Adipocyte (in vitro differentiated cells): ENCODE measurements at places on chromosomes 6 and 20.

- no peak for DNase-seq
Observed at GRCh38 chr6:163946437-163946836, 531.9 kb downstream of the QKI start.

- no peak for DNase-seq
Observed at GRCh38 chr20:9705722-9706476, 133.0 kb downstream of the PAK5 start.

GRCh38 chr6:5184218-5184617, 76.5 kb downstream of the LYRM4 start:
- no peak for DNase-seq

GRCh38 chr6:148760258-148760534, 13.4 kb downstream of the UST start:
- no peak for DNase-seq

DNA sequence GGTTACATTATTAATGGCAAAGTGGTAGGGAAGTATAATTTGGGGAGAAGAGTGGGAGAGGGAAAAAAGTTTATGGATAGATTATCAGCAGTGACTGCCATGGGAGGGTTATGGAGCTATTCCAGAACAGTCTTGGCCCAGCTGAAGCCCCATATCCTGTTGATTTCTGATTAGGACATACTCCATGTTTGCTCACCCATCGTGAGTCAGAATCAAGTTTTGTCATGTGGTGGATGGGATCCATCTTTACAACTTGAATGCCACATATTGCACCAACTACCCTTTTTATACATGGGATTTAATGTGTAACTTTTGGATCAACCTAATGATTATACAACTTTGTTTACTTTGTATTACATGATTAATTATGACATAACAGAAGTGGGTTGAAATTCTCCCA, 217.0 kb downstream of the HAO1 start:
- DNase-seq: no peak

GRCh38 chr6:100626721-100627120, 162.0 kb upstream of the SIM1 start:
- no peak for DNase-seq

DNA sequence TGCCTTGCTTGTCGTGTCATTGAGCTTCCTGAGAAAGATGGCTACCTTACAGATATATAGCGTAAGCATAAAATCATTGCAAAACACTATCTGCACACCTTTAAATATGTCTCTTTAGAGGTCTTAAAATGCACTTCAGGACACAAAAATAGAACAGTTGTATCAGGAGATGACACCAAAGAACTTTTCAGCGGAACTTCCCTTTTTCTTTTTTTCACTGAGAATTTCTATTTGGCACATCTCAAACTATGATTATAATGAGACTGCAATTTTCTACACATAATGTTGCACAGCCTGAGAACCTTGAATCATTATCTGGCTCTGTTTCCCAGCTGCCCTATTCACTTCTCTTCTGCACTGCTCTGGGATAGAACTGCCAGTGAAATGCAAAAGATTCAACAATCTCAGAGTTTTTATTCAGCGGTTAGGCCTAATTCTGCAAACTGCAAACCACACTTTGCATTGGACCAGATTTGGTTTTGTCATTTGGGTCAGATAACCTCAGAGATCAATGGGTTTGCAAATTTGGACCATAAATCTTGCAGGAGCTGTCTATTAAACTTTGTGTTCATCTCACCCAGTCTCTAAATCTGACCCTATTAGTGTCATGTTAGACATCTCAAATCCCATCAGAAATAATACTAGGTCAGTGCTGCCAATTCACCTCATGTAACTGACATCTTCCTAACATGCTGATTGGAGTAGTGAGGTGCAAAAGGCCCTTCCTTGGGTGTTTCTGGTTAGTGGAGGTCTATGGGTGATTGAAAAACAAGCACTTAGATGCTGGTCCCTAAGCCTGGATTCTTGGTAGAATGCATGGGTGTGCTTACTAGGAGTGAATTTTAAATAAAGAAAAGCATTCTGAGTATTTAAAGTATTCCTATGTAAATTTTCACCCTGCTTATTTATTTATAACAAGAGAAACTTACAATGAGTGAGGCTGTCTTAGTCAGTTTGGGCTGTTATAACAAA, 382.7 kb downstream of the UTRN start:
- no peak for DNase-seq

DNA sequence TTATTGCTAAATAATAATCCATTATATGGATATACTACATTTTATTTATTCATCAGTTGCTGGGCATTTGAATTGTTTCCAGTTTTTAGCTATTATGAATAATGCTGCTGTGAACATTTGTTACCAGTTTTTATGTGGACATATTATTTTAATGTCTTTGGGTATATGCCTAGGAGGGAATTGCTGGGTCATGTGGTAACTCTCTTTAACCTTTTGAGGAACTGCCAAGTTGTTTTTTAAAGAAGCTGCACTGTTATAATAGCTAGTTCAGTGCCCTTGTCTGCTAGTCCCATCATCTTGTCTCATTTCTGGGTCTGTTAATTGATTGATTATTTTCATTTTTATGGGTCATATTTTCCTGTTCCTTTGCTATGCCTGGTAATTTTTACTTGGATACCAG, 56.3 kb downstream of the FOXO3 start:
- DNase-seq: no peak

- no peak for DNase-seq
Observed at GRCh38 chr6:43933148-43933885, 163.3 kb downstream of the VEGFA start.

DNA sequence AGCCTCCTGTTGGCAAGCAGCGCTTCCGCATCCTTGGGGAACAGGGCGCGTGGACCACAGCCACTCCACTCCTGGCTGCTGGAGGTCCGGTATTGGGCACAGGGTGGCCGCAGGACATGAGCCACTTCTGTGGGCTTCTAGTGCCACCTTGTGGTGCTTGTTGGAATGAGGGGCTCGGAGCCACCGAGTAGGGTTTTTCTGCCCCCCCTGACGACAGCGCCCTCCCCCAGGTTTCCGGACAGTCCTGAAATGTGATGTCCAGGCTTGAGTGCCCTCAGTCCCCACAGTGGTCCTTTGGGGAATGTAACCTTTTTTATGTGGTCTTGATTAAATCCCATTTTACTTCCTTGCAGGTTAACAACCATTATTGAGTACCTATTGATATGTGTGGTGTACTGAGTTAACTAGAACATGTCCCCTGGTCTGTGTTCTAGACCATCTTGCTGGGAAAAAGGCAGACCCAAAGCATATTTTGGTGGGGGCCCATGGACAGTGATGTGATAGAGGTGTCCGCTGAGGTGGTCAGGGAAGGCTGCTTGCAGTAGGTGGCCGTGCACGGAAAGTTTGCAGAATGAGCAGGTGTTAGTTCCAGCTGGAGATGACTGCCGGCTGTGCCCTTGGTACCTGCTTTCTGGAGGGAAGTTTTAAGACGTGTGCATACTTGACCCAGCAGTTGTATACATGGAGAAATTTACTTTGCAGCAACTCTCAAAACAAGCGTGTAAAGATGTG, 70.0 kb downstream of the PTPN1 start:
- DNase-seq: peak; percentile 75

GRCh38 chr6:99711925-99712324, 105.3 kb downstream of the PRDM13 start:
- no peak for DNase-seq

DNA sequence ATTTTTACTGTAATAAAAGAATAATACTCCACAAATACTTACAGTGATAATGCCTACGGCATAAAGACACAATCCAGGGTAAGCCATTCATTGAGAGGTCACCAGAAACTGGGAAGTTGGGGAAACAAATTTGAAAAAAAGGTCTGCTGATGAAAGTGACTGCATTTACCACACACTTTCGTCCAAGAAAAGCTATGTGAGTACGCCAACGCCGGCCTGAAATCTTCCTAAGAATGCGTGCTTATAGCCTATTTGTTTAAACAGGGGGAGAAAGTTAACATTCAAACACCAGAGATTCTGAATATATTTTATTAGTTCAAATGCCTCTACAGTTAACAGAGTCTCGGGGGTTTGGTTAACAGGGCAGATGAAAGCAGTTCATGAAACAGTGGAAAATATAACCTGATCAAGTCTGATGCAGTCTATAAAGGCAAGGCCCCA, 657 bp upstream of the LTV1 start:
- DNase-seq: no peak

GRCh38 chr6:49087369-49087768, 375.7 kb downstream of the MMUT start:
- peak; percentile 16 for DNase-seq

GRCh38 chr20:1005452-1006027, 3.4 kb upstream of the RSPO4 start:
- no peak for DNase-seq

DNA sequence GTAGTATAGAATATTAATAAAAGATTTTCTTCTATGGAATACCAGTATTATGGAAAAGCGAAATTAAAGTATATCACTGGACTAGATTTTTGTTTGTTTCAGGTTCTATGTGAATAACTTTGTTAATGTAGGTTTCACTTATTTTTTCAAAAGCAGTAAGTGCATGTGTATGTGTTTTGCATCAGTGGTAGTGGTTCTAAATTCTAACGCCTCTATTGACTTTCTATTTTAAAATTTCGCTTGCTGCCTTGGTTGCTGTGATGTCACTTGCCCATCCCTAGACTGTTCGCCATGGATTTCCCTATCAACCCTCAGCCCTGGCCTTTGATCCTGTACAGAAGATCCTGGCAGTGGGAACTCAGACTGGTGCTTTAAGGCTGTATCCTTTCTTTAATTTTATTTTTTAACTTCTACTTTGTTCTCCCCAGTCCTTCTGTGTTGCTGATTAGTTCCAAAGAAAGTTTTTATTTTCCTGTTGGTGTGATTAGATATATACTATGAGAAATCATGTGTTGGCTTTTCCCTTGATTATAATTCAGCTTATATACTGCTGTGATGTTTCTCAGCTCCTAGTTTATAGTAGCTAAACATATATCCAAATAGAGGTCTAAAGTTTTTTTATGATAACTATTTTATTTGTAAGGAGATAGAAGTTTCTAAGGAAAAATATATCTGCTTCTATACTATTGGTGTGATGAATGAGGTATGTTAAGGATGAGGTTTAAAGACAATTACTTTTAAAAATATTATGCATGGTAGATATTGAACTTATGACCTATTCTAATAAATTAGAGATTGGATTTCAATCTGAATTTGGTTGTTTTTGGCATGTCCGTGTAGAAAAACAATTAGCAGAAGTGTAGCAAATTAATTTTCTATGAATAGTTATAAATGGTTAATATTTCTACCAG, 1.7 kb downstream of the STXBP5 start:
- DNase-seq: peak; percentile 51

DNA sequence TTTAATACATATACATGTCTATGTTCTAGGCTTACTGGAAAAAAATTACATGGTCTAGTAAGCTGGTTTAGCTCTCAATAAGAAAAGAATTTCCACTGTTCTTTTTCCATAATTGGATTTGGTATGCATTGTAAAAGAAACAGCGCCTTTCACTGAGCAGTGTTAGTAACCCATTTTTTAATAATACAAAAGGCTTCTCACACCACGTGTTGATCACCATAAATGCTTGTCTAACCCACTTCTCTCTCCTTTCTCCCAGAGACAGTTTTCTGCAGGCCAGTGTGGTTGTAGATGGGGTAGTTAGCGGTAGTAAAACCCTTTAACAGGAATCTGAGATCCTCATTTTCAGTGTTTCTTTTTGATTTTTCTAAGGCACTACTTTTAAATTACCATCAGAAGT, 348.7 kb upstream of the MANEA start:
- no peak for DNase-seq

GRCh38 chr20:44600758-44601201, 18.4 kb downstream of the PKIG start:
- no peak for DNase-seq

DNA sequence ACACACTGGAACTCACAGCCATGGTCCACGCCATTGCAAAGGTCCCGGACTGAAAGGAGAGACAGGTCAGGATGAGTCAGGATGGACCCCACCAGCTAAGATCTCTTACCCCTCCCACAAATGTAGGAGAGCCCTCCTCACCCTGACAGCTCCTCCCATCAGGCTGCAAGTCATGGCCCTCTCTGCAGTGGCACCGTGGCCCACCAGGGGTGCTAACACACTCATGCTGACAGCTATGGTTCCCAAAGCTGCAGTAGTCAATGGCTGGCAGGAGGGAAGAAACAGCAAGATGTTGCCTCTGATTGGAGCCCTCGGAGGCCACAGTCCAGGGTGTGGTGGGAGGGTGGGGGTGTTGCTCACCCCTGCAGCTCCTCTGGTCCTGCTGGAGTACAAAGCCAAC, 5.7 kb upstream of the RBPJL start:
- DNase-seq: no peak

DNA sequence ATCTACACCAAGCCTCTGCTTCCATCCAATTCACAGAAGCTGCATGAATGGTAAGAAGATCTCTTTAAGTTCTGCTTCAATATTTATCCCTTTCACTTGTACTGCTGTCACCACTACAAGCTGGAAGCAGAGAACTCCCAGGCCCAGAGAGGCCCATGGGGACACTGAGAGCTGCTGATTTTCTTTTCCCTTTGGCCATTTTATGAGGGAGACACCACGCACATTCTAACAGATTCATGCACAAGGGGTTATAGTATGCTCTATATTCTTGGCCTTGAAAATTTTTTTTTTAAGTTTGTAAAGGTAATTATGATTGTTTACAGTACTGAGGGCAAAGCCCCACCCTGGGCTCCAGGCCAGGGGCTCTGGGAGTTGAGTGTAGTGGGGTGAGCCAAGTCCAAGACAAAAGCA, 88.4 kb downstream of the MYB start:
- no peak for DNase-seq

- DNase-seq: no peak
Observed at GRCh38 chr20:5474646-5475550, 158.1 kb upstream of the PROKR2 start.

DNA sequence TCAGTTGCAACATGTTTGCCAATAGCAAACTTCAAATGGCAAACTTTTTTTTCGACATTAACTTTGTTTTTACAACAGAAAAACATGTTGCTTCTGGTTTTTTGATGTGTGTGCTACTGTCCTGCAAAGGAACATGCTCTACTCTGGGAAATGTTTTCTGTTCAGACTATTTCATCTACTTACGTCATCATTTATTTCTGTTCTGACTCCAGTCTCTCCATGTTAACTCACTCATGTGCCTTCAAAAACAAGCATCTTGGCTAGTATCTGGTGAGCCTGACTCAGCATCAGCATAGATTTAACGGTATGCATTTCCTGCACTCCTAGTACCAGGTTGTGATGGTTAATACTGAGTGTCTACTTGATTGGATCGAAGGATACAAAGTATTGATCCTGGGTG, 36.1 kb upstream of the MAP7 start:
- DNase-seq: peak; percentile 82
